ENCODE measurements at places on chromosomes 4 and X.

DNA sequence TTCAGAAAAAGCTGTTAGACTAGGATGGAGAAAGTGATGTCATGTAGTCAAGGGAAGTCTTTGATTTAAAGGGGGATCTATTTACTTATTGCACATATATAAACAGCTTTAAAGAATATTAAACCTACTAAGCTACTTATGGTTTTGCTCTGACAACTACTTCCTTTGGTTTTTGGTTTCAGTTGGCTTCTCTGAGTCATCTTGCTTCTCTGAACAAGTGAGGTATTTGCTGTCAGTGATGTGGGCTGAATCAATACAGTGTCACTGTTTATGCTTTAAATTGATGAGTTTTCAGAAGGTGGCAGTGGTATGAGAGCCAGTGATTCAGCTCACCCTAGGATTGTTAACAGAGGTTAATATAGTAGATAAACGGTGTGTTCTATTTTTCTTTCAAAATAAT, 75.1 kb downstream of the CEP44 start:
- DNase-seq: no peak

GRCh38 chr4:622071-622995, 3.0 kb upstream of the PDE6B start:
- no peak for DNase-seq

GRCh38 chr4:26157541-26157940, 163.3 kb upstream of the RBPJ start:
- no peak for DNase-seq

- no peak for DNase-seq
Observed at GRCh38 chr4:62940229-62940628, 1469.0 kb downstream of the TECRL start.

DNA sequence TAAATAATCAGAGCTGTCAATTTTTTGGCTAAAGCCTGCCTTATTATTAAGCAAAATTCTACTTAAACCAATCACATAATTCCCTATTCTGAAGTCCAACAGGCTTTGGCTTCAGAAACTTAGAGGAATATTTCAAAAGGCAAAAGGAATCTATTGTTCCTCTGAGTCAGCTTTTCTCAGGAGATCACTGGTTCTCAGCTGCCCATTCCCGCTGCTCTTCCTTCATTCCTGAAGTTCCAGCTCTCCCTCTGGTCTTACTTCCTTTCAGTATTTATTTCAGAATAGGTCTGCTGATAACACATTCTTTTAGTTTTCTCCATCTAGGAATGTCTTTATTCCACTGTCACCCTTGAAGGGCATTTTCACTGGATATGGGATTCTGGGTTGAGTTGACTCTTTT, 133.7 kb downstream of the SOWAHB start:
- no peak for DNase-seq

Measured in effector memory CD8-positive, alpha-beta T cell (primary cell).